ENCODE measurements at places on chromosomes 4 and X. TPM values are rescaled to one million over a fixed set of nuclear protein-coding genes. Genes with fewer than 3 reads are reported as not detected.

- no peak for ATAC-seq
- no peaks in the 10 kb centered on the region for H3K36me3 ChIP-seq
- H3K4me1 ChIP-seq: no peaks in the 10 kb centered on the region
- H3K27me3 ChIP-seq: no peaks in the 10 kb centered on the region
- no peak overlapping the region for H3K4me3 ChIP-seq
- no peak overlapping the region for H3K27ac ChIP-seq
These were observed 167.2 kb downstream of the NPNT start for GRCh38 chr4:106062452-106062875.

- H3K27me3 ChIP-seq: no peaks in the 10 kb centered on the region
- H3K27ac ChIP-seq: peak overlapping the region; percentile 94
- no peaks in the 10 kb centered on the region for H3K4me1 ChIP-seq
- H3K4me3 ChIP-seq: peak overlapping the region; percentile 75
- no peak for ATAC-seq
- H3K36me3 ChIP-seq: no peaks in the 10 kb centered on the region
These were observed 1.9 kb downstream of the RAB9A start for GRCh38 chrX:13690836-13691235.

DNA sequence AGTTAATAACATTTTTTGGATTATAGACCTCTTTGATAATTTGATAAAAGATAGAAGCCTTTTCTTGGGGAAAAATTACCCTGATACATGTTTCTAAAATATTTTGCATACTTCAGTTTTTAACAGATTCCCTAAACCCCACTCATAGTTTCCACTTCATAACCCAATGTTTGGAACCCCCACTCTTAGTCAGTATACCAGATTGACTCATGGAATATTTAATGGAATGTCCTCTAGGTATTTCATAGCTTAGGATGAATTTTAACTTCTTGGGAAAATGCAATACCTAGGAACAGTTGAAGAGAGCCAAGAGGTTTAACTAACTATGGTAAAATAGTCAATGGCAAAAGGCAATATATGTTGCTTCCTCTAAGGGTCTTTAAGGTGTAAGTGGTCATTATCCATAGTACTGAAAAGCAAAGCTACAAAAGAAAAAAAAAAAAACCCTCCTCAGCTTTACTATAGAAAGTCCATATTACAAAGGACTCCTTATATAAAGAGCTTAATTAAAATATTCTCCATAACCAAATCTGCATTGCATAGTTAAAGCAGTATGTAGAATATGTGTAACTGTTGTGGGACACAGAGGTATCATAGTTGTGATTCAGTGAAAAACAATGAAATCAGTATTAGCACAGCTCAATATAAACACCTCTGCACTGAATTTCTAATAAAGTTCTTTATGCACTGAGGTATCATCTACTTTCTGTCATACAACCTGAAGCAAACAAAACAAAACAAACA is 159.9 kb downstream of the PCDH7 start:
- H3K4me1 ChIP-seq: no peaks in the 10 kb centered on the region
- ATAC-seq: no peak
- H3K27ac ChIP-seq: no peak overlapping the region

- no peaks in the 10 kb centered on the region for H3K4me1 ChIP-seq
- peaks cover 10% of the 10 kb centered on the region for H3K27me3 ChIP-seq
- H3K27ac ChIP-seq: no peak overlapping the region
- ATAC-seq: no peak
- no peak overlapping the region for H3K4me3 ChIP-seq
- H3K36me3 ChIP-seq: no peaks in the 10 kb centered on the region
These were observed 60.4 kb downstream of the F11 start for GRCh38 chr4:186326391-186326790.

GRCh38 chrX:130893356-130894085 is 9.5 kb downstream of the ENOX2 start:
- ATAC-seq: no peak
- no peaks in the 10 kb centered on the region for H3K27me3 ChIP-seq
- H3K27ac ChIP-seq: no peak overlapping the region
- no peaks in the 10 kb centered on the region for H3K36me3 ChIP-seq
- H3K4me1 ChIP-seq: peaks cover 18% of the 10 kb centered on the region
- no peak overlapping the region for H3K4me3 ChIP-seq

GRCh38 chr4:7790999-7791398 is 148.7 kb downstream of the AFAP1 start:
- no peak overlapping the region for H3K4me3 ChIP-seq
- no peaks in the 10 kb centered on the region for H3K27me3 ChIP-seq
- H3K36me3 ChIP-seq: no peaks in the 10 kb centered on the region
- ATAC-seq: no peak
- H3K4me1 ChIP-seq: peaks cover 32% of the 10 kb centered on the region

DNA sequence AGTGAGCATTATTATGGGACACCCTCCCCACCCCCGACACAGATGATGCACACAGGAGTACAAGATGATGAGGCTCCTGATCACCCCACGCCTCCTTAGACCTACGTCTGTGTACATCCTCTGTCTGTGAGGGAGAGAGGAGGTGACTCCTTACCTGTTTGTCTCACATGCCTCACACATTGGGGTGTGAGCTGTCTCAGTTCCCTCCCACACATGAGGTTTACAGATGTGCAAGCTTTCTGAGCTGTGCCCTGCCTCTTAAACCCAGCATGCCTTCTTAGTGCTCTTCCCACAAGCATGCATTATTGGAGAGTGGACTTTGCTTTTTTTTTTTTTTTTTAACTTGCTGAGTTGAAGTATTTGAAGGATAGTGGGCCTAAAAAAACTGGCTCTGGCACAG is 76.7 kb downstream of the CLCN5 start:
- H3K4me1 ChIP-seq: no peaks in the 10 kb centered on the region
- H3K27me3 ChIP-seq: no peaks in the 10 kb centered on the region
- ATAC-seq: no peak
- no peaks in the 10 kb centered on the region for H3K36me3 ChIP-seq
- H3K4me3 ChIP-seq: no peak overlapping the region
- H3K27ac ChIP-seq: no peak overlapping the region

DNA sequence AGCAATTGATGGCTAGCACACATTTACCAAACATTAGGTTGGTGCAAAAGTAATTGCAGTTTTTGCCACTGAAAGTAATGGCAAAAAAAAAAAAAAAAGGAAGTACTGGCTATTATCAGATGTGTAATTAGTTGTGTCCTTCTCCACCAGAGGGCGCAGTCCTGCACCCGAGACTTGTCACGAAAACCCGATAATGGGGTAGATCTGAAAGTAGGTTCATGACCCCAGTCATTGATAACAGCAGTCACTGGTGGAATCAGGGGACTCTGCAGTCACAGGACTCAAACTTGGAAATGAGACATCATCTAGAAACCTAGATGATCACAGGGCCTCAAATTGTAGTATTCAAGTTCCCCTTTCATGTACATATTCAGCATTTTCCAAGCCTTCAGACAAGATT is 13.1 kb upstream of the ACOT9 start:
- no peak overlapping the region for H3K27ac ChIP-seq
- no peak for ATAC-seq
- no peaks in the 10 kb centered on the region for H3K4me1 ChIP-seq
- no peaks in the 10 kb centered on the region for H3K36me3 ChIP-seq

DNA sequence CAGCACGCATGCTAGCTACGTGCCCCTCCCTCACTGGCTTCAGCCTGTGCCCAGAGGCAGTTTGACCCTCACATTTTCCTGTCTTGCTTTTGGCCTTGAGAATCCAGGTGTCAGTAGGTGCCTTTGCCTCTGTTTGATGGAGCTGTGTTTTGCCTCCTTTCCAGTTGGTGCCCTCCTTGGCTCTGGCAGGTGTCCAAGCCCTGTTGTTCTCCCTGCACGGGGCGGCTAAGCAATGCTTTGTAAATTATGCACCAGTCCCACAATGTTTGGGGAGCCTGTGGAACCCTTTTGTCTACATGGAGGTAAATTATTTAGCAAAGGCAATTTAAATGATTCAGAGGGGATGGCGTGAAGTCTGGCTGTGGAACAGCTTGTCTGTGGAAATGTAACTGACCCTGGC is 202.9 kb upstream of the BOD1L1 start:
- no peaks in the 10 kb centered on the region for H3K4me1 ChIP-seq
- no peak overlapping the region for H3K27ac ChIP-seq
- no peak for ATAC-seq
- no peak overlapping the region for H3K4me3 ChIP-seq
- H3K27me3 ChIP-seq: no peaks in the 10 kb centered on the region
- no peaks in the 10 kb centered on the region for H3K36me3 ChIP-seq

DNA sequence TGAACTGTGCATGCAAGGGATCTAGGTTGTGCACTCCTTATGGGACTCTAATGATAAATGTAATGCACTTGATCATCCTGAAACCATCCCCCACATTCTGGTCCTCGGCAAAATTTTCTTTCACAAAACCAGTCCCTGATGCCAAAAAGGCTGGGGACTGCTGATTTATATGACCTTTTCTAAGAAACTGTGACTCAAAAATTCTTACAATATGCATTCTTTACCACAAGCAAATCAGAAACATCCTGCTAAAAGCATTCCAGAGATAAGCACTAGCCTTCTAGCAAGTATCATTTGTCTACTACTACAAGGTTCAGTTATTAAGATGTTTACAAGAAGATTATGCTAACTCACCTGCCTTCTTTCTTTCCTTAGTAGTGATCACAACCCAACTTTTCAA is 166.5 kb upstream of the PCDH7 start:
- H3K4me1 ChIP-seq: no peaks in the 10 kb centered on the region
- H3K27me3 ChIP-seq: no peaks in the 10 kb centered on the region
- H3K27ac ChIP-seq: no peak overlapping the region
- ATAC-seq: no peak

DNA sequence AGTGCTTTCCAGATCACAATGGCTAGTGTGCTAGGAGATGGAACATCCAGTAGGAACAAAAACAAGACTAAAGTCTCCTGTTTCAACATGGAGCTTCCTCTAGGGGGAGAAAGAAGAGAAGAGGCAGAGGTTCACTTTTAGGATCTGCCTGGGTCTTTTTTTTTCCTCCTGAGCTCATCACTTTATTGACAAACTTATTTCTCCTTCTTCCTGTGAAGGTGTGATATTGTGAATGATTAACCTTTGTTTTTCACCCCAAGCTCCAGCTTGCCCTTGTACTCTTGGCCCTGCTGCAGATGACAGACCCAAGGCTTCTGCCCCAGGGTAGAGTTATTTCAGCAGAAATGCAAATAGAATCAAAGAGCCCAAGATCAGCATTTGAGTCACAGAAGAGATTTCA is 13.5 kb downstream of the PAGE4 start:
- H3K36me3 ChIP-seq: no peaks in the 10 kb centered on the region
- no peaks in the 10 kb centered on the region for H3K4me1 ChIP-seq
- H3K27me3 ChIP-seq: no peaks in the 10 kb centered on the region
- no peak overlapping the region for H3K27ac ChIP-seq

DNA sequence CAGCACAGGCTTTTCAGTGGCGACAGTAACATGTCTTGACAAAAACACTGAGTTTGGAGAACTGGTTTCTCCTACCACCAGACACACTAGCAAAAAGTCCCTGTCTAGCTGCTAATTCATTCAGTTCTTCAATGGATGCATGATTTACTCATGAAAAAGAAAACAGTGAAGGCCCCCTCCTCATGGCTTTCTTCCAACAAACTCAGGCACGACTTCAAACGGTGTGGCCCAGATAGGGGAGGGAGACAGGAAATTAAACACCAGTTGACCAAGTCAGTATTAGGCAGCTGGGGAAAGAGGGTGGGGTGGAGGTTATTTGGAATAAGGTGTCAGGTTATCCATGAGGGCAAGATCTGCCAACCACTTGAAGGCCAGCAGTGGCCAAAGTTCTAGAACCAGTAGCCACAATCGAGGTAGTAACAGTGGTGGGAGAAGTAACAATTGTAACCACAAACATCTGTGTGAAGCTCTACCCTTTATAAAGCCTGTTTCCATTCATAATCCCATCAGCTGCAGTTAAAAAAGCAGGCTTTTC is 60.2 kb downstream of the SEPSECS start:
- no peaks in the 10 kb centered on the region for H3K27me3 ChIP-seq
- no peak overlapping the region for H3K4me3 ChIP-seq
- ATAC-seq: no peak

GRCh38 chrX:16039834-16040233 is 83.5 kb upstream of the GRPR start:
- H3K4me1 ChIP-seq: no peaks in the 10 kb centered on the region
- H3K36me3 ChIP-seq: no peaks in the 10 kb centered on the region
- no peak for ATAC-seq

DNA sequence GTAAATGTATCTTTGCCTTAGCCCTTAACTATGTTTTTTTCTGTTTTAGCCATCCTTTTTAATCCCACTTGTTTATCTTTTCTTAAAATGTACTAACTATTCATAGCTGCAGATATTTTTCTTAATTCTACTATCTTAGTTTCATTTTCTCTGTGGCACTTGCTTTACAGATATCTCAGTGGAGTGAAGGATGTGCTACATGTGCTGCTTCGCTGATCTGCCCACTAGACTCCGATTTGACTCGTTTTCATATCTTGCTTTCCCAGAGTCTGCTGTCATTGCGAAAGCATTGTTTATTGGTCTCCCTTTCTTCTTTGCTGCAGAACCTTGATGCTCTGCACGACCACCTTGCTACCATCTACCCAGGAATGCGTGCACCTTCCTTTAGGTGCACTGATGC is 30.6 kb downstream of the GUCY1B1 start:
- H3K4me3 ChIP-seq: peak overlapping the region; percentile 13
- H3K27ac ChIP-seq: no peak overlapping the region

GRCh38 chrX:17027931-17028330 is 81.5 kb downstream of the REPS2 start:
- no peaks in the 10 kb centered on the region for H3K4me1 ChIP-seq
- no peak overlapping the region for H3K4me3 ChIP-seq
- H3K27me3 ChIP-seq: no peaks in the 10 kb centered on the region
- H3K36me3 ChIP-seq: no peaks in the 10 kb centered on the region
- ATAC-seq: no peak
- peak overlapping the region; percentile 71 for H3K27ac ChIP-seq

- no peak overlapping the region for H3K4me3 ChIP-seq
- H3K4me1 ChIP-seq: no peaks in the 10 kb centered on the region
- no peaks in the 10 kb centered on the region for H3K36me3 ChIP-seq
These were observed 66.8 kb upstream of the PLS3 start for GRCh38 chrX:115494161-115494560.

DNA sequence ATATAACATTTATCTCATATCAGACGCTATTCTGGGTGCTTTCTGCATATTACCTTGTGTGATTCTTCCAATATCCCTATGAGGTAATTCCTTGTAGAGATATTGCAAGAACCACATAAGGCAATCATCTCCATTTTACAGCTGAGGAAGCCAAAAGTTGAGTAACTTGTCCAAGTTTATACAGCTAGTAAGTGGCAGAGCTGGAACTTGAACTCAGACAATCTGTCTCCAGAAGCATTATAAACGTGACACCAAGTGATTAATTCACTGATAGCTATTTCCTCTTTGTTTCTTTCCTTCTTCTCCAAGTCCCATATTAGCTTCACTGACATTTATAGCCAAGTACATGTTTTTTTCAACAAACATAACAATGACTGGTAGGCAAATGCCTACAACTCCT is 7.3 kb downstream of the EMCN start:
- H3K4me3 ChIP-seq: no peak overlapping the region
- no peak for ATAC-seq
- no peak overlapping the region for H3K27ac ChIP-seq
- H3K36me3 ChIP-seq: no peaks in the 10 kb centered on the region
- H3K27me3 ChIP-seq: no peaks in the 10 kb centered on the region

CNKSR2 gene
- 55.3 TPM for total RNA-seq

GIMD1 gene
- total RNA-seq: not detected

STATH gene
- not detected for total RNA-seq

SASH3 gene
- total RNA-seq: 3.4 TPM

REPS2 gene
- 39.8 TPM for total RNA-seq

GUCY1A1 gene
- total RNA-seq: 69.4 TPM

TSPAN7 gene
- total RNA-seq: 24.8 TPM

SLC16A2 gene
- total RNA-seq: 6.4 TPM

HNRNPDL gene
- 226 TPM for total RNA-seq
